DMS79 treated with DMSO at 0.1 percent for 48 hours (cell line): ENCODE measurements at places on chromosomes 7 and 10.

GRCh38 chr7:39379416-39379815 is 186.8 kb upstream of the YAE1 start:
- DNase-seq, result no peak

- DNase-seq, result no peak
Observed at GRCh38 chr7:36719083-36719632, 5.1 kb downstream of the AOAH start.

- DNase-seq, result no peak
Observed at GRCh38 chr10:11886138-11886474, 63.0 kb downstream of the PROSER2 start.

DNA sequence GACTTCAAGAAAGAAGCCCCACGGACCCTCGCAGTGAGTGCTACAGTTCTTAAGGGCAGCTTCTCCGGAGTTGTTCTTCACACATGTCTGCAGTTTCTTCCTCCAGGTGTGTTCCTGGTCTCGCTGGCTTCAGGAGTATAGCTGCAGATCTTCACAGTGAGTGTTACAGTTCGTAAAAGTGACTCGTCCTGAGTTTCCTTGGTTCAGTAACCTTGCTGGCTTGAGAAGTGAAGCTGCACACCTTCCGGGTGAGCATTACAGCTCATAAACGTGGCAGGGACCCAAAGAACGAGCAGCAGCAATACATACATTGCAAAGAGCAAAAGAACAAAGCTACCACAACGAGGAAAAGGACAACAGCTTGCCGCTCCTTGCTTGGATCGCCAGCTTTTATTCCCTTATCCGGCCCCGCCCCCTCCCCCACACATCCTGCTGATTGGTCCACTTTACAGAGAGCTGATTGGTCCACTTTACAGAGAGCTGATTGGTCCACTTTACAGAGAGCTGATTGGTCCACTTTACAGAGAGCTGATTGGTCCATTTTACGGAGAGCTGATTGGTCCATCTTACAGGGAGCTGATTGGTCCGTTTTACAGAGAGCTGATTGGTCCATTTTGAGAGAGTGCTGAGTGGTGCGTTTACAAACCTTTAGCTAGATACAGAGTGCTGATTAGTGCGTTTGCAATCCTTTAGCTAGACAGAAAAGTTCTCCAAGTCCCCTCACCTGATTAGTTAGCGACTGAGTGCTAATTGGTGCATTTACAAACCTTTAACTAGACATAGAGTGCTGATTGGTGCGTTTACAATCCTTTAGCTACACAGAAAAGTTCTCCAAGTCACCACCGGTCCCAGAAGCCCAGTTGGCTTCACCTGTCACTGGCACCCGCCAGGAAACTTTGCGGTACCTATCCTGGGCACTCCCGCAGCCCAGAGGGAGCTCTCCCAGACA is 165.3 kb downstream of the AGMO start:
- DNase-seq, result no peak

GRCh38 chr10:116720668-116721546 is 21.5 kb downstream of the HSPA12A start:
- no peak for DNase-seq

- DNase-seq, result no peak
Observed at GRCh38 chr10:87541114-87541513, 36.4 kb downstream of the MINPP1 start.

- DNase-seq, result no peak
Observed at GRCh38 chr7:102834999-102835398, 77.8 kb upstream of the LRRC17 start.

DNA sequence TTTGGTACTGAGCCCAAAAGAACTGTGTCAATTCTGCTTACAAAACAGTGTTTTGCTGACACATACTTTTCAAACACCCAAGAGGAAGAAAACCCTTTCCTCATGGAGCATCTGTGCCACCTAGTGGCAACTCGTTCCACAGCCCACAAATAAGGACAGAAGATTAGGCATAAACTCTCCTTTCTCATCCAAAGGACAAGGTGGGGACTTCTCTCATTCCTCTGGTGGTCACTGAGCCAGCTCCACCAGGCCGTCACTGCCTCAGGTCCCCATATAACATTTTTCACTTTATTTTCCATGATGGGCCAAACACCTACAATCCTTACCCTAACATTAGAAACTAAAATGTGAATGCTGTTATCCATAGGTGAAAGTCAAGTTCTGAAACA is 76.9 kb downstream of the RNF216 start:
- peak; percentile 67 for DNase-seq

DNA sequence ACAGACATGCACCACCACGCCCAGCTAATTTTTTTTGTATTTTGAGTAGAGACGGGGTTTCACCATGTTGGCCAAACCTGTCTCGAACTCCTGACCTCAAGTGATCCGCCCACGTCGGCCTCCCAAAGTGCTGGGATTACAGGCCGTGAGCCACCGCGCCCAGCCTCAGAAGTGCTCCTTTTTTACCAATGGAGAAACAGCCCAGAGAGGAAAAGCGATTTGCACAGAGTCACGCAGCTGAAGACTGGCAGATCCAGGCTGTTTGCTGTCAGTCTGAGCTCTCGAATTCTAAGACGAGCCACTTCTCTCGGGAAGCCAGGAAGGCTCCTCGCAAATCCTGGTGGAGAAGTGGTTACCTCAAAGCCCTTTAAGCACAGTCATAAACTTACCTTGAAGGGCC is 57.4 kb upstream of the SDK1 start:
- no peak for DNase-seq

- DNase-seq, result no peak
Observed at GRCh38 chr7:130856866-130857265, 122.9 kb upstream of the KLF14 start.

DNA sequence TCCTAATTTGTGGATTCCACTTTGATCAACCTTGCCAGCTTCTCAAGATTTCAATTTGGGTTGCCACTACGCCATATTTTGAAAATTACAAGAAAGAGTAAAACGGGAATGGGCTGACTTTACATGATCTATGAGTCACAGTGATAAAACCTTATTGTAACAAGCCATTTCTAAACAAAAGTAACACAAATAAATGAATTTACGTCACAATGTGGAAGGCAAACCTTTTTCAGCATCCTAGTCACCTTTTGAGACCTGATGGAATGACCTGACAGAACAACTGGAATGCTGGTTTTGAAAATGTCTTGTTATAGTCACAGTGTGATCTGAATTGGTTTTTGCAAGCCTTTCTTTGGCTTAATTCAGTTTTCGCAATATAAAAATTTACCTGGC is 85.9 kb downstream of the CDK6 start:
- no peak for DNase-seq

- peak; percentile 7 for DNase-seq
Observed at GRCh38 chr7:14233076-14233867, 243.8 kb upstream of the ETV1 start.
